ENCODE measurements at places on chromosomes 3 and 15.
A peak's percentile ranks its signal among the peaks of the same experiment; 100 is the strongest.

GRCh38 chr3:63864965-63865327 is 1.3 kb downstream of the ATXN7 start:
- H3K27me3 ChIP-seq = no peaks in the 10 kb centered on the region
- H3K27ac ChIP-seq = peak overlapping the region; percentile 90
- no peak overlapping the region for H3K4me3 ChIP-seq
- DNase-seq = no peak
- H3K4me1 ChIP-seq = peaks cover 43% of the 10 kb centered on the region

DNA sequence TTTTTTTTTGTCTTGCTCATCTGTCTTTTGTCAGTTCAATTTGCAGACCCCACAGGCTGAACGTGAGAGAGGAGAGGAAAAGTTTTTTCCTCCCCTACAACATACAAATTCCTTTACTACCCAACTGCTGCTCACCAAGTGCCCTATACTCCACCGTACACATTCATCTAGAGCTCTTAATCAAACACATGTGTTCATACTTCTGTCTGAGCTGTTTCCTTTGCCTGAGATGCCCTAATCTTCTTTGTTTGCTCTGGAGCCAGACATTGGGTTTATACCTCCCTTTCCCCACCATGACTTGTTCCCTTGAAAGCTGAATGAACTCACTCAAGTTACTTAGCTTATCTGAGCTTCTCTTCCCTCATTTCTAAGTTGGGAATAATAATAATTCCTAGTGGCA is 122.7 kb upstream of the RASGRP1 start:
- no peak overlapping the region for H3K27ac ChIP-seq
- no peaks in the 10 kb centered on the region for H3K27me3 ChIP-seq
- no peak overlapping the region for H3K4me3 ChIP-seq
- H3K4me1 ChIP-seq = no peaks in the 10 kb centered on the region
- no peak for DNase-seq
- H3K36me3 ChIP-seq = no peaks in the 10 kb centered on the region

- no peak for DNase-seq
- no peak overlapping the region for H3K4me3 ChIP-seq
- H3K27me3 ChIP-seq = no peaks in the 10 kb centered on the region
- H3K4me1 ChIP-seq = no peaks in the 10 kb centered on the region
Measured at GRCh38 chr3:146974001-146974400, 368.9 kb upstream of the PLSCR5 start.

- H3K4me1 ChIP-seq = peaks cover 86% of the 10 kb centered on the region
- DNase-seq = peak; percentile 70
- H3K36me3 ChIP-seq = peaks cover 1% of the 10 kb centered on the region
- peak overlapping the region; percentile 70 for H3K27ac ChIP-seq
- no peak overlapping the region for H3K4me3 ChIP-seq
Measured at GRCh38 chr3:46930945-46931403, 45.6 kb downstream of the CCDC12 start.

- no peaks in the 10 kb centered on the region for H3K27me3 ChIP-seq
- H3K36me3 ChIP-seq = no peaks in the 10 kb centered on the region
- no peak for DNase-seq
Measured at GRCh38 chr3:111929484-111929883, 49.3 kb upstream of the ABHD10 start.

DNA sequence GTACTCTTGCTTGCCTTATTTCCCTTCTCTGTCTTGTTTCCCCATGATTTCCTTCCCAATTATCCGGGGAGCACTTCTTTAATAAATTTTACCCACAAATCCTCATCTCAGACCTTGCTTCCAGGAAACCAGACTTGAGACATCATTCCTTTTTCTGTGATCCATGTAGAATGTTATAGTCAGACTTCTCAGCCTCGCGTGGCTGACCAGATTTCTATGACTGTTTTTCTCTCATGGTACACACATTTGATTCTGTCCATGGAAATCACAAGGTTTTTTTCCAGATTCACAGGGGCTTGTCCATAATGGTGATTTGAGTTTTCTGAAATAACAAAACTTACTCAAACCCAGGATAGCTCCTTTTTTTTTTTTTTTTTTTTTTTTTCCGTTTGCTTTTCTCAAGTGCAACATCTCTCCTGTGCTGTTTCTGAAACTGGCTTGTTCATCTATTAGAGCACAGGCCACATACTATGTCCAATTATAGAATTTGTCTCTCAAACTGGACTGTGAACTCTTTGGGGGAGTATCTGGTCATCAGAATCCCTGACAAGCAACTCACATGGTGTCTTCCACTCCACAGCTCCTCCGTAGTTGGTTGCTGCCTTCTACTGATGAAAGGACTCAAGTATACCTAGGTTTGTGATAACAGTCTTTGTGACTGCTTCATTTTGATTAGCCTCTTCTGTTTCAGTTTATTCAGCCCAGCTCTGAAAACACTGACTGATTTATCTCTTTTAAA is 50.8 kb downstream of the RBMS3 start:
- H3K27me3 ChIP-seq = no peaks in the 10 kb centered on the region
- H3K36me3 ChIP-seq = no peaks in the 10 kb centered on the region
- H3K4me1 ChIP-seq = no peaks in the 10 kb centered on the region
- no peak for DNase-seq

Measured in body of pancreas (tissue), 4 donors.